ENCODE measurements at places on chromosomes 1 and 21. TPM values are rescaled to one million over a fixed set of nuclear protein-coding genes. Genes with fewer than 3 reads are reported as not detected.
A peak's percentile ranks its signal among the peaks of the same experiment; 100 is the strongest.

KCNK2 gene
- polyA plus RNA-seq: 0.14 TPM

- no peak for DNase-seq
Measured at GRCh38 chr1:2595812-2596529, 9.4 kb downstream of the PRXL2B start.

DNA sequence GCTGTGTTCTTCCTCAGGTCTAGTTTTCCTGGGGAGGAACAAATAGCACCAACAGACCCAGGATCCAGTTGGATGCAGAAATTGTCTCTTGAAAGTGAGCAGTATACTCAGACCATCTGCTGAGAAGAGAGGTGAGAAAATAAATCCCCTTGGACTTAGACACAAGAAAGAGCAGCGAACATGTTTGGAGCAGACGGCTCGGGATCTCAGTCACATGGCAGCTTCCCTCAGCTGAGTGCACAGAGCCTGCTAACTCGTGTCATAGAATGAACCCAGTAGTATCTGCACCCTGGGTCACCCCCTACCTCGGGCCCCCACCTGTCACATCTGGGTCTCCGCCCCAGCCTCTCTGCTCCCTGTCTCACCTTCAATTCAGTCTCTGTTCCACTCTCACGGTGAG lies 115.6 kb downstream of the CCDC185 start:
- DNase-seq: no peak

DNA sequence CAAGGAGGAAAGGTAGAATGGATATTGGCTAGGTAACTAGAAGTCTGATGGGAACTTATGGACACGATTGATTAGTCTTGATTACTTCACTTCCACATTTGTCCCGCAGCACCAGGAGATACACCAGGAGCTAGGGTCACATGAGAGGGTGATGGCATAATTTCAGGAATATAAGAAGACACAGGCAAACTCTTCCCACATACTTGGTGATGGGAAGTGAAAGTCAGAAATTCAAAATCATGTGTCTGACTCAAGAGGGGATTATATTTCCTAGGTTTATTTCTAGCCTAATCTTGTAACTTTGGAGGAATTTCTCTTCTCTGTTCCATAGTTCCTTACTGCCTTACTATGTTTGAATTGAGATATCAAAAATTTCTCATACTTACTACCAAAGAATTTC lies 185.0 kb downstream of the PBX1 start:
- no peak for DNase-seq

TNFAIP8L2 gene
- 2.1 TPM for polyA plus RNA-seq

DNA sequence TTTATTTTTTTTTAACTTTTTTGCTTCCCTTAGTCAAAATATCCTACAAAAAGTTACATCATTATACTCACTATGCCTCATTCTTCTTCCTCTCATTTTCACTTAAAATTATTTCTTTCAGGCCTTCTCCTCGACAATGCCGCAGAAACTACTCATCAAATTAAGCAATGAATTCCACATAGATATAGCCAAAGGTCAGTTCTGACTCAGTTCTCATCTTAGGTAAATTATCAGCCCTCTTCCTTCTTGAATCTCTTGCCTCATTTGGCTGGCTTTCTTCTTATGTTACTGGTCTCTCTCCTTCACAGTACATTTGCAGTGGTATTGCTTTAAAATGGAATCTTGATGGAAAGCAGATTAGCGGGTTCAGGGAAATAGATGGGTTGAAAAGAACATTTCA lies 260.7 kb upstream of the BRINP3 start:
- DNase-seq: no peak

CACHD1 gene
- polyA plus RNA-seq: 1.6 TPM

- no peak for DNase-seq
Measured at GRCh38 chr1:209416039-209416438, 167.5 kb upstream of the CAMK1G start.

OVAAL gene
- polyA plus RNA-seq: 1.7 TPM

DNA sequence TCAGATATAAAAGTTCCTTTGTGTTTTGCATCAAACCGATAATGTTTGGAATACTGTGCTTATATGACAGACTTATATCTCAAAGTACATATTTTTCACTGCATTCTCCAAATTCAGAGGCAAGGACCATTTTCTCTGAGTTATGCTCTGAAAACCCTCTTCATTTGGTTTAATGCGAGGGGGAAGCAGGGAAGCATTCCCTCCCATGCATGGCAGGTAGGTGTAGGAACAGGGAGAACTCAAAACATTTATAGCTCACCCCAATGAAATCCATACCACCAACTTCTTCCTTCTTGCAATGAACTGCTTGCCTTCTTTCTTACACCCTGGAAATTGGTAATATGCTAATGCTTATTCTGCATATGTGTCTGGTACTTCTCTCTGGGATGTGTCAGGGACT lies 10.7 kb upstream of the ERICH3 start:
- no peak for DNase-seq

- DNase-seq: peak; percentile 79
Measured at GRCh38 chr1:33306653-33307493, 14.0 kb downstream of the A3GALT2 start.

DNA sequence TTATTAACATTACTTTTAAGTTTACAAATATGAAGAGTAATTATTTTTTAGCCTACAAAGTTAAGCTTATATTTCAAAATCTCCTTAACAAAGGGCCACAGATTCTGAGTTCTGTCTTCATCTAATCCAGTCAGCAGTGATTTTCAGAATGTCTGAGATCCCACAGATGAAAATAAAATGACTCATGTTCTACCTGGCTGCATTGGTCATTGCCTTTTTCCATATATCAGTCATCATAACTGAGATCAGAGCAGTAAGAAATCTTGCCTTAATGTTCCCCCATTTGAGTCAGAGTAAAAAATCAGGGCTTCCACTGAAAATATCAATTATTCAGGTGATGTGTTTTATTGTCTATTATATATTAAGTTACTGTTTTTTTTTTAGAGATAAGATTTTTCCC lies 416.1 kb downstream of the MRPL39 start:
- no peak for DNase-seq

DNA sequence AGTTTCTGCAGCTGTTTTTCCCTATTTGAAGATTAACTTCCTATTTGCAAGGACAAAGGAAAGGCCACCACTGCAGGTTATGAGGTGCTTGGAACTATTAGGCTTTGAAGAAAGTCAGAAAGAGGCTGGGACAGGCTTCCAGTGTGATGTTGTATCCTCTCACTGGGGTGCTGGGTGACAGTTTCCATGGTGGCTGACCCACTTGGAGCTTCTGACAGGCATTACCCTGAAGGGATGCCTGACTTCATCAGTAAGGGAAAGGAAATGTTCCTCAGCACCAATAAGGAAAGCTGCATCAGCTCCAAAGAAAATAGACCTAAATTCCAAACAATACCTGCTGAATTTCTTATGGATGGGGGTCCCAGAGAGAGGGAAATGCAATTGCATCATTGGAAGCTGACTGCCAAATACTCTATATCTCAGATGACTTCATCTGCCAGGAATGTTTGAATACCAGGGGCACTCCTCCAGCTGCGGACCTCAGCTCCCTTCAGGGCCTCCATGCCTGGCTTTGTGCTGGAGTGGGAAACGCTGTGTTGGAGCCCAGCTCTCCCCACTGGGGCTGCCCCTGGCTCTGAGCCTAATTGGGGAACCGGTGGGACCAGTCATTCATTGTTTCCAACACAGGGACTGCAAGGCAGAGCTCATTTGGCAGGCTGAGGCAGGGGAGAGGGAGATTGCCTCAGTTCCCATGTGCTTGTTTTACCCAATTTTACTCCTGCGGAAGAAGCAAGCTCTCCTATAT lies 76.6 kb downstream of the RGL1 start:
- peak; percentile 87 for DNase-seq
